Amniotic epithelial cell (primary cell): ENCODE measurements at places on chromosomes 13 and 19.
A peak's percentile ranks its signal among the peaks of the same experiment; 100 is the strongest.

DNA sequence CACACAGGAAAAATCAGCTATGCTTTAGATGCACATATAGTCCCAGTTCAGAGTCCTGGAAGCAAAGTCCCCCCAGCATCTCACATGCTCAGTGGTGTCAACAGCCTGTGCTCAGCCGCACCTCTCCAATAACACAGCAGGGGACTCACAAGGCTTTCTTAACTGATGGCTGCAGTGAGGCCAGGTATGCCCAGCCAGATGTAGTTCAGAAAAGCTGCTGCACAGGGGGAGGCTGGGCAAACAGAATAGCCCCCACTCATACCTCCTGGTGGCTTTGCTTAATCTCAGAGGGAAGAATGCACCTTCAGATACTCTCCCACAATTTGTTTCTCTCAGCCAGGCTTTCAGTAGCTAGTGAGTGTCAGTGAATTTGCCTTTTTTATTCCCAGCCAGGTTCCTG, 33.4 kb downstream of the FAM124A start:
- DNase-seq = no peak

DNA sequence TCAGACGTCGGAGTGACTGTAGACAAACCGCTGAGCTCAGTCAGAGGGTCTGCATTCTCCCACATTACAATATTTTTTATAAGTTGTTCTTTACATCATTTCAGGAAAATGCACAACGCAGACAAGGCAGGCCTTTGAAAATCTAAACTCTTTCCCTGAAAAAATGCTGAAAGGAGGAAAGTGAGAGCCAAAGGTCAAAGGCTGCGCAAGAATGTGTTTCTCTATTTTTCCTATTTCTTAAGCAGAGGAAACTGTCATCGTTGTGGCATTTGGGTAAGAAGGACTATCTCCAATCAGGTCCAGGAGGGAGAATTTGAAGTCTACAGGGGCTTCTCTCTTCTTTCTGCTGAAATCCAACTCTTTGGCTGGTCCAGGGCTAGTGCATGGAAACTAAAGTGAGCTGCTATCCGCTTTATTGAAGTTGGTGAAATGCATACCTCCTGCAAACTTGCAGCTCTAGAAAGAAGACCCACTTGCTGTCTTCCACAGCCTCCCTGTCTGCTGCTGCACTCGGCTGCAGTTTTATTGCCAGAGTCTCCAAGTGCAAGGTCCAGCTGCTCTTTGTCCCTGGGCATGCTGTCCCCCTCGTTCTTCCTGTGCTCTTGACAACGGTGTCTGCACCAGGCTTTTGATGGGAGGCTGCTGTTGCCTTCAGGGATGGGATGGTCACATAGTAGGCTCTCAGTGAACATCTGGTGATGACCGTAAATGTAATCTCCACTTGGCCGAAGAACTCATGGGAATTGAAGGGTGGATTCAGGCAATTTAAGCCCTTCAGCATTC, 31.2 kb downstream of the ZNF536 start:
- DNase-seq = no peak

- DNase-seq = peak; percentile 27
Measured at GRCh38 chr13:85729296-85729695, 69.9 kb downstream of the SLITRK6 start.

GRCh38 chr13:43434191-43434590, 352.6 kb downstream of the ENOX1 start:
- no peak for DNase-seq

- no peak for DNase-seq
Measured at GRCh38 chr13:103199380-103200088, 133.3 kb upstream of the SLC10A2 start.

- no peak for DNase-seq
Measured at GRCh38 chr19:38838208-38838985, 6.8 kb upstream of the ECH1 start.

GRCh38 chr19:50266896-50267295, 62.3 kb downstream of the KCNC3 start:
- no peak for DNase-seq

- peak; percentile 84 for DNase-seq
Measured at GRCh38 chr19:42184401-42184861, 33.0 kb downstream of the DEDD2 start.

DNA sequence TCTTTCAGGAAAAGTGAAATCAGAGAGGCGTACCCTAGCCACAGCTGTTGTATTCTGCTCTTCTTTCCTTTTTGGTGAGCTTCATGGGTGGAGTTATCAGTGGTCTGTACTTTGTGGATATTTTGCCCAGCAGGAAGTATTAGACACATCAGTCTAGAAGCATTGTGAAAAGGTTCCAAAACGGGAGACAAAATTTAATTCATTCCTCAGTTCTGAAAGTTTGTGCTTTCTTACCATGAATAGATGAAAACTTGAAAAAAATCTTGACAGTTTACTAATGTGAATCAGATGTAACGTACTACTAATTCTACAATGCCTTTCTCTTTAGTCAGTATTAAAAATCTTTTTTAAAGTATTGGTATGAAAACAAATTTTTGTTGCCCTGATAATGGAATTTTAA, 116.8 kb downstream of the DNAJC3 start:
- no peak for DNase-seq

GRCh38 chr19:3095441-3096191, 1.5 kb downstream of the GNA11 start:
- DNase-seq = no peak

DNA sequence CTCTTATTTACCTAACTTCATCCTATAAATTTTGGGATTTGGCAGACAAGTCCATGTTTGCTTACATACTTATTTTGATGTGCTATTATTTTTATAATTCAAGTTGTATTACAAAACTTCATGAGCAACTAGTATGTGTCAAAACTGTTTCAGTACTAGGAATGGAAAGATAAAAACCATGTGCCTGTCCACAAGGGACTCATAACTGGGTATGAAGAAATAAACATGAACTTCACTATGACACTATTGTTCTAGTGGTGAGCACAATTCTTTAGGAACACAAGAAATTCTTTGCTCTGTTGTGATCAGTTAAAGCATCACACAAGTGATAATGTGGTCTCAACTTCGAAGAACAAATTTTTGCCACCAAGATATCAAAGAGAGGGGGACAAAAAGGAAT, 97.5 kb upstream of the FBXL3 start:
- DNase-seq = peak; percentile 64

GRCh38 chr13:66972659-66973058, 257.5 kb downstream of the PCDH9 start:
- DNase-seq = peak; percentile 6

DNA sequence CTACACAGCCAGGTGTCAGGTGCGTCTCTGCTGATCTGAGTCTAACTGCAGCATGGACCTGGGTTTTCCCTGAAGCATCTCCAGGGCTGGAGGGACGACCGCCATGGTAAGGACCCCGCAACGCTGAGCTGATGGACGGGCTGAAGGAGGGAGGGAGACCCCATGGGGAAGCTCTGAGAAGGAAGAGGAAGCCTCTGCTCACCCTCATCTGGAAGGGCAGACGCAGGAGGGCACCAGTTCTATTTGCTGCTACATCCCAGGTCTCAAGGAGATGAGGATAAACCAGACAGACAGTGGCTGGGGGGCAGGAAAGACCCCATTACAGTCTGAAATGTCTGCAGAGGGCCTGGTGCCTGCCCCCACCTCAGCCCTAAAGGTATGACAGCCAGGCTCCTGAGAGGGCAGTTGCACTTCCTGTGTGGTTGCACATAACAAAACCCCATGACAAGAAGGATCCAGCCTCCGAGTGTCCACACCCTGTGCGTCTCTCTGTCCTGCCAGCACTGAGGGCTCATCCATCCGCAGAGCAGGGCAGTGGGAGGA, at the start of gene LILRA2:
Gene LILRA2 (plus strand): TSS at position 461 of the 543 bp plus-strand sequence. CDS start 89 bp downstream, outside the sequence.
- no peak for DNase-seq

- DNase-seq = peak; percentile 28
Measured at GRCh38 chr19:39325778-39326665, 5.4 kb upstream of the LRFN1 start.

- no peak for DNase-seq
Measured at GRCh38 chr13:93023929-93024328, 202.7 kb upstream of the GPC6 start.

GRCh38 chr19:12792051-12792852, 966 bp downstream of the JUNB start:
- no peak for DNase-seq

DNA sequence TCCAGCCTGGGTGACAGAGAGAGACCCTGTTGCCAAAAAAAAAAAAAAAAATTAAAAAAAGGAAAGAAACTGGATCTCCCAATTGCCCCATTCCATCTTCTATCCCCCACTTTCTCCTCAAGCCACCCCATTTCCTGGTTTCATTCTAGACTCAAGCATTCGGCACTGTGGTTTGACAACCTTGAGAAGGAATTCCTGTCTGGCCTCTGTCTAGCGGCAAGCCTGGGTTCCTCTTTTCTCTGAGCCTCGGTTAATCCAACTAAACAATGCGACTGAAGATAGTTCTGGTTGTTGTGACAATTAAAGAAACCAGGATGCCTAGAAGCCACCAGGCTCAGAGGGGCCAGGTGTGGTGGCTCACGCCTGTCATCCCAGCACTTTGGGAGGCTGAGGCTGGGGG, 3.3 kb upstream of the C3 start:
- DNase-seq = peak; percentile 79

DNA sequence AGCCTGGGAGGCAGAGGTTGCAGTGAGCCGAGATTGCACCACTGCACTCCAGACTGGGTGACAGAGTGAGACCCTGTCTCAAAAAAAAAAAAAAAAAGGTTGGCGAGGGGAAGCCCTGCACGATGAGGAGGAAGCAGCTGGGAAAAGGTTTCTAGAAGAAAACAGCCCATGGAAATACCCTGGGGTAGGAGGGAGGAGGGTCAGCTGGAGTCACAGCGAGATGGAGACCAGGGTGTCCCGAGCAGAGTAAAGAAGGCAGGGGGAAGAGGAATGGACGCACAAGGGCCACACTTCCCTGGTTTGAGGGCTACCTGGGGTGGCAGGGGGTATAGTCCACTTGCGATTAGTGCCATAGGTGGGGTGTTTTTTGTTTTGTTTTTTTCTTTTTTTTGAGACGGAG, 6.4 kb downstream of the KANK3 start:
- DNase-seq = no peak

GRCh38 chr13:59494560-59494970, 669.2 kb downstream of the DIAPH3 start:
- peak; percentile 45 for DNase-seq

DNA sequence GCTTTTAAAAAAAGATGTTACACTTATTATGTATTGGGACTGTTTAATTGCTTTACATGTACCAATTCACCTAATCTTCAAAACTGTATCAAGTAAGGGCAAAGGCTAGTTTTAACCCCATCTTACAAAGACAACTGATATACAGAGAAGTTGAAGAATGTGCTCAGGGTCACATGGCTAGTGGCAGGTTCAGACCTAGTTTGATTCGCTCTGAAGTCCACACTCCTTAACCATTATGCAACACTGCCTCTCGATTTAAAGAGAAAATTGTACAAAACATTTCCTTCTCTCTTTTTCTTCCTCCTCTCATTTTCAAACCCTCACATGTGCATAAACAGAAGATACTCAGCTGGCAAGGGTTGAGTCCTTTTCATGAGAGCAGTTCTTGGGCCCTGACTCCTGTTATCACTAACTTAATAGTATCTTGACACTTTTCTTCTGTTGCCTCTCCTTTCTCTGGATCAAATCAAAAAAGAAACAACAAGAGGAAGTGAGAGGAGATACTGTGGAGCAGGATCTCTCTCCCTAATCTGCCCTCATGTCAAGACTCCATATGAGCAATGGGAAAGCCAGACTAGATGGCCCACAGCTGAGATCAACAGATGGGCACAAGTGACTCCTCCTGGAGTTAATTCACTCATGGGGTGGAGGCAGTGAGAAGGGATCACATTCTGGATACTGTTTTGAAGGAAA, 19.0 kb upstream of the N4BP2L1 start:
- DNase-seq = no peak

DNA sequence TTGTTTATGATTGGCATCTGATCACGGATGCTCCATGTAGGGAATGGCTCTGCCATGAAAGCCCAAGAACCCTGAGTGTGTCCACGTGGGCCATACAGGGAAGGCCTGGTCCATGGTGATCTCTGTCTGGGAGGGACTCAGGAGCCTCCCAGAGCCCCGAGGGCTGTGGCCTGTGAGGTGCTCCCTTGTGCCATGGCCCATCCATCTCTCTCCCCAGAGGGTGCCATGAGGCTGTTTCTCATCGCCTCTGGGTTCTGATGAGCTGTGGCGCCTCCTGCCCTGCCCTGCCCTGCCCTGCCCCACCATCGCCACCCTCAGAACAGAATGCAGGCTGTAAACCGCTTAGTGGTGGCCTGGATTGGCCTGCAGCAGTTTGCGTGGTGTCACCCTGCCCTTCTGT, 83.1 kb downstream of the ATP11A start:
- no peak for DNase-seq

DNA sequence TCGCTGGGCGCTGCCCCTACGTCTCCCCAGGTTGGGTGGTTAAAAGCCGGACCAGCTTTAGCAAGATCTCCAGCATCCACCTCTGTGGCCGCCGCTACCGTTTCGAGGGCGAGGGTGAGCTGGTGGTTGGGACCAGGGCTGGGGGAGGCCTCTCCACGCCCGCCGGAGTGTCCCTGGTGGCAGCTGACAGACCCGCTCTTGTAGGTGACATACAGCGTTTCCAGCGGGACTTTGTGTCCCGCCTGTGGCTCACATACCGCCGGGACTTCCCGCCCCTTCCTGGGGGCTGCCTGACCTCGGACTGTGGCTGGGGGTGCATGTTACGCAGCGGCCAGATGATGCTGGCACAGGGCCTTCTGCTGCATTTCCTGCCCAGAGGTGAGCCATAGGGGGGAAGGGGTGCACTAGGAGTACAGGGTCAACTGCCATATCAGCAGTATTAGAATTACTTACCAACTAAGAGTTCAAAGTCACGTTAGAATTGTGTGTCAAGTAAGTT, 1.1 kb downstream of the ATG4D start:
- DNase-seq = no peak

DNA sequence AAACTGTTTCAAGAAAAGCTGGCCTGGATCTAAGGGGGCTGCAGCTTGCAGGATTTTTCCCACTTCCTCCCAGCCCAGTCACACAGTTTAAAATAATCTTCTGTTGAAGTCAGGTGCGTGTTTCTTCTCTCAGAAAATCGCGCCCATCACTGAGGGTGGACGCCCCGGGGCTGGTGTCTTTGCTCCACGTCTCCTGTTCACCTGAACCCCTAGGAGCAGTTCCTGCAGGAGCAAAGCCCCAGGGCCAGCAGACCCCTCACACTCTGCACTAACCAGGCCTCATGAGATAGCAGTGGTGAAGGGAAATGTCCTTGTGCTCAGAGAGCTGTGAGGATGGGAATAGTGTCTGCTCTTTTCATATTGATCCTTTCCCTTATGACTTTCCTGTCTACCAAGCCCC, 920 bp upstream of the SIGLEC7 start:
- DNase-seq = no peak

- DNase-seq = no peak
Measured at GRCh38 chr13:50731400-50731799, 112.1 kb downstream of the DLEU7 start.

DNA sequence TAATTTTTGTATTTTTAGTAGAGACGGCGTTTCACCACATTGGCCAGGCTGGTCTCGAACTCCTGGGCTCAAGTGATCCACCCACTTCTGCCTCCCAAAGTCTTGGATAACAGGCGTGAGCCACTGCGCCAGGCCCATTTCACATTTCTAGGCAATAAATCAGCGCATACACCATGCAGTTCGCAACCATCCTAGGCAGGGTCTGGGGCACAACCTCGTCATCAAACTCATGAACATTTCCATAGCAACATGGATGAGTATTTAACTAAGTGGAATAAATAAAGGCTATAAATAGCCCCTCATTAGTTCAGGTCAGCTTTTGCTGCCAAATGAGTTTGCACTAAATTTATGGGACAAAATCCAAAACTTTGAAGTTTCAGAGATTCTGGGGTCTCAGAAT, 8.2 kb downstream of the MEIS3 start:
- DNase-seq = no peak
